ENCODE measurements at places on chromosomes 12 and 14.
A peak's percentile ranks its signal among the peaks of the same experiment; 100 is the strongest.

GRCh38 chr14:36450550-36450949 lies 69.5 kb downstream of the NKX2-1 start:
- no peak for DNase-seq

GRCh38 chr12:10142976-10143589 lies 13.1 kb upstream of the CLEC7A start:
- no peak for DNase-seq

DNA sequence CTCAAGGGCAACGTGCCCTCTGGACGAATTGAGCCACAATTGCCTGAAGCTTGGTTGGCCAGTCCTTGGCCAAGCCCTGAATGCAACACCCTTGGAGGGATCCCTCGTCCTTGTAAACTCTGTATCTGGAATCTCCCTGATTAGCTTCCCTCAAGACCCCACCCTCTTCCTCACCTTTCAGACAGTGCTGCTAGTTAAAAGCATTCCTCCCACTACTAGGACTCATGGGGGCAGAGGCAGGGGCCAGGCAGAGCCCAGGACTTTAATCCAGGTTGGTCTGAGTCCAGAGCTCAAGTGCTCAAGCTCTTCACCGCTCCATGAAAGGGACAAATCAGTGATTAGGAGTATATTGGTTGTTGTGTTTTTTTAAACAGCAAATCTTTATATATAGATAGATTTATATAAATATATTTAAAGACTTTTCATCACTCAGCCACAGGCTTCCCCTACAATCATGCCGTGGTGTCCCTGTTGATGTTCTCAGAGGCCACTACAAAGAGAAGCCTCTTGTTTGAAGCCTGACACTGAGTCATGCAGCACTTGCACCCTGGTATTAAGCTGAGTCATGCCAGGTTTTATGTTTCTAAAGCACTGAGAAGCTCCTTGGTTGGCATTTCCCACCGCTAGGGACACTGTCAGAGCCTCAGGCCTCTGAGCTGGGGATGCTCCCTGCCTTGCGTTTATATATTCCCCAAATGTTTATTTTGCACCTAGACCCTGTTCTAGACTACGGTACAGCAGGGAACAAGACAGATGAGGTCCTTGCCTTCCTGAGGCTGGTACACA lies 53.8 kb upstream of the GSC start:
- DNase-seq: no peak

GRCh38 chr14:75401361-75401760 lies 26.5 kb upstream of the JDP2 start:
- DNase-seq: no peak

DNA sequence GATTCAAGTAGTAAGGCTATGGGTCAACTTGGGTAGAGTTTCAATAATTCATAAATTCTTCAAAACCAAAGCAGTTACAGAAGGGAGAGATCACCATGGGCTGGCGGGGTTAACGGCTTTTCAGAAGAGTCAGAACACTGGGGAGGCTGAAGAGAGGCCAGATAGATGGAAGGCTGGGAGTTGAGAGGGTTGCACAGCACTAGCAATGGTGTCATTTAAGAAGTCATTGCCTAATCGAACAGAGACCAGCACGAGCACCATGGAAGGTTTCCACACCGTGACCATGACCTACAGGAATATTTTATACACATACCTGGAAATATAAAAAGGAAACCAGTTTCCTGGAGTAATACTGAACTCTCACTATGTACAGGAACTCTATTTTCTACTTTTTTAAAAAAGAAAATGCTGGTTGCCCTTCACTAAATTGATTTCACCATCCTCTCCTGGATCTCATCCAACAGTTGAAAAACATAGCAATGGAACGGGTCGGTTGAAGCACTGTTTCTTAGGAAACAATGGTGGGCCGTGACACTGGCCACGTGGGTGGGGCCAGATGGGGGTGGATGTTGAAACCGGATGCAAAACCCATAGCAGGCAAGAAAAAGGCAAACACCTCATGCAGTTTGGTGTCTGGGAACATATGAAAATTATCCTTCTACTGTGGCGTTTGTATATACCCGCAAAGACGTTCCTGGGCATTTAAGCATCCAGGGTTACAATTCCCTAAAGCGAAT lies 38.0 kb upstream of the RIN3 start:
- no peak for DNase-seq

DNA sequence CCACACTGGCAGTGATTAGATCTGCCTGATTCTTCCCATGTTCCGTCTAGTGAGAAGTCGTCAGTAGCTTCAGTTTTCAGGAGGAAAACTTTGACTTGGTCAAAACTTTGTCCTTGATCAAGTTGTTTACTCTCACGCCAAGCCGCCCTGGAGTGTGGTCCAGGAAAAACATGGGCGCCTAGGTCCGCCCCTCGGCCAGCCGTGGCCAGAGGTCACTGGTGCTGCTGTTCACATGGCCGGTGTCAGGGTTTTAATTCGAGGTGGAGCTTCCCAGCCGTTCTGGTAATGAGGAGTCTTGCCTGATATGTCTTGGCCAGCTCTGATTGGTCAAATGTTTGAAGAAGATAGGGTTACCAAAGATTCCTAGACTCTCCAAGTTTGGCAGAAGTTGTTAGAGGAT lies 71.5 kb downstream of the PPP2R5C start:
- DNase-seq: no peak

DNA sequence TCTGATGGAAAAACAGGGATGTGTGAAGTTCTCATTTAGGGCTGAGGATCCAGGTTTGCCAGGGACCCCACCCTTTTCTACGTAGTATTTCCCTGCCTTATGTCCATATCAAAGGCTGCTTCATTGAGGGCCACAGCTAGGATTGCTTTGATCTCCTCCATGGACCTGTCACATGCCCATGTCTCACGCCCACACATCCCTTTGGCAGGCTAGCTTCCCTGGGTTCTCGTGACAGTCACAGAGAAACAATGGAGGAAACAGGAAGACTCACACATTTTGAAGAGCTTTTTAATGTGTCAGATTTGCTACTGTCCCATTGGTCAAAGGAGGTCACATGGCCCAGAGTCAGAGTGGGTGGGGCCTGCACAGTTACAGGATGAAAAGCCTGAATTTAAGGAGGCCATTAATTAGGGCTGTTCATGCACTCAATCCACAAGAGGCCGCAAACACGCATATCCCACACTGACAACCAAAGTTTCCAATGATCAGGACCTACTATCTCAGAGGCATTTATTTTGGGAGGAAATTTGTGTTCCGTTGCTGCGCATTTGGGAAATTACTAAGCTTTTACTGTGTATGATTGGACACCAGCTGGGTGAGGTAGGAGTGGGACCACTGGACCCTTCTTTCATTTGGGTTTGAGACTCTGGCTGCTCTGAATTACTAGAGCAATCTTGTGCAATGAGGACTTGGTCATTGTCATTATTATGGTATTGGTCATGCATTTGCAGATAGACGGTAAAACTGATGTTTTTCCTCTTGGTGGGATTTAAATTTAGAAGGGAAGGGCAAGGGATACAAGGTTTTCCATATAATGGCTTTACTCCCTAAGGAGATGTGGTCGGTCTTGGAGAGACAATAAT lies 266.2 kb downstream of the KTN1 start:
- no peak for DNase-seq

- peak; percentile 80 for DNase-seq
Measured at GRCh38 chr12:14803011-14803829, at the start of the genes C12orf60 and WBP11. TSS of gene C12orf60 (plus strand) at chr12:14803670. CDS start at chr12:14822936, 19,266 bp downstream. TSS of gene WBP11 (minus strand) at chr12:14803478. CDS start at chr12:14801383, 2,095 bp downstream.

GRCh38 chr12:6550294-6551062 lies 5.4 kb downstream of the IFFO1 start:
- DNase-seq: no peak

DNA sequence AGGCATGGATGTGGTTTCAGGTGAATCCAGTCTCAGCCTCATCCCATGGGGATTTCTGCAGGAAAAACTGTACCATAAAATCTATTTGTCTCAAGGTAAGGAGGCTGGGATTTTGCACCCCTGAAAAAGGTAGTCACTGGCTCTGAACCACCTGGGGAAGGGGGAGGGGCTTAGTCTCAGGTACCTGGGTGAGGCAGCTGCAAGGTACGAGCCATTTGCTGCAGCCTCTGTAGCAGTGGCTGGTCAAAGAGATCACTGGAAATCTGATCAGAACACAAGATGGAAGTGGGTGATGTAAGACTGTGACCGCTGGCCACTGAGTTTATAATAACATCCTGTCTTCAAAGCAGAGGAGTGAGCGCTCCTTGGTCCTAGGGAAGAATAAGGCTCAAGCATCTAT lies 209.9 kb upstream of the NOS1 start:
- no peak for DNase-seq

DNA sequence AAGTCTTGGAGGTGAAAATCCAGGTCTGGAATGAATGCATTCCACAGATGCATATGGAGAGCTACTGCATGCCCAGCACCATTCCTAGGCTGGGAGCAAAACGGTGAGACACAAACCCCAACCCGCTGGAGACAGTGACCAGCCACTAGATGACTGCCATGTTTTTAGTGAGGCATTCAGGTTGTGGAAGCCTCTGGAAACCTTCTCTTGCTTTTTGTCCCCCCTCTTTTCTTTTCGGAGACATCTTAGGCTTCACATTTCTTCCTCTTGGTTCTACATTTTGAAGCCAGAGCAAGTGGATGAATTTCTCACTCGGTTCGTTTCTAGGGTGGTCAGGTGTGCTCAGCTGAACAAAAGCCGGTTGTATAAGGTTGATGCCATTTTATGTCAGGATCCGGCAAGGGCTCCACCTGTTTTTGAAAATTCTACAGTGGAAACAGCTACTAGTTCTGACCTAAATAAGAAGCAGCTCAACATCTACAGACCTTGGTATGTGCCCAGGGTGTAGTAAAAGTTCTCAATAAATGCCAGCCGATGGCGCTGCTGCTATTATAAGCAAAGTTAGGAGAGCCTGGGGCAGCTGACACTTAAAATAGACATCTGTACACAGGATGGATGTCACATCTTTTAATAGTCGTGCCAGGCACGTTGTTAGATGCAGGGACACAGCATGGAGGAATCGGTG lies 1.8 kb upstream of the ZNF839 start:
- DNase-seq: no peak

GRCh38 chr12:68899251-68899771 lies 33.7 kb downstream of the CPM start:
- DNase-seq: no peak

GRCh38 chr14:63926641-63927040 lies 73.8 kb downstream of the SYNE2 start:
- DNase-seq: no peak

DNA sequence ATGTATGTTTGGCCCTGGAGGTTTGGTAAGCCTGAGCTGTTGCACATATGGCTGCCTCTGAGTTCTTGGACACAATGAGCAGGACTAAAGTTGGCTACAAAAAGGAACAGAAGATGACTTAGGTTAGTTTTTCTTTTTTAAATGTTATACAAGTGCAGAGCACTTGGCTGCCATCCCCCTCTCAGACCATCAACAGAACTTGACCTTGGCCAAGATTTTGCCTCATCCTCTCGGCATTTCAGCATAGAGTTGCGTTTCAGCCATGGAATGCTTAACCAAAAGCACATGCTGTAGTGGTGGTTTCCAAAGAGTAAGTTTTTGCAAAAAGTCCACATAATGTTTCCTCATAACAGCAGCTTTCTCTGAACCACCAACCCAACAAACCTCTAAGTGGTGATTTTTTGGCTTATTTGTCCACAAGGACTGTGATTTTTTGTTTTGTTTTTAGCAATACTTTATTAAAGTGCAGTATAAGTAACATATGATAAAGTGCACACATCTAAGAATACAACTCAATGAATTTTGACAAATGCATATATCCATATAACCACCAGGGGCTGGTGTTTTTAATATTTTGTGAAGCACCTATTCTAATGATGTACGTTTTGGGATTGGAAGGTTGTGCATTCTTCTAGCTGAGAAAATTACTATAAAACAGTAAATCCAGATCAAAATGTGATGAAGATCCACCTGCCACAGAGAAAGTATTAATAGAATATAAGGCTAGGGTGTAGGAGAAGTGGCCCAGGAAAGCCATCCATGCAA lies 12.1 kb upstream of the GALNT16 start:
- DNase-seq: no peak

- DNase-seq: no peak
Measured at GRCh38 chr14:53375599-53375998, 222.5 kb upstream of the DDHD1 start.

DNA sequence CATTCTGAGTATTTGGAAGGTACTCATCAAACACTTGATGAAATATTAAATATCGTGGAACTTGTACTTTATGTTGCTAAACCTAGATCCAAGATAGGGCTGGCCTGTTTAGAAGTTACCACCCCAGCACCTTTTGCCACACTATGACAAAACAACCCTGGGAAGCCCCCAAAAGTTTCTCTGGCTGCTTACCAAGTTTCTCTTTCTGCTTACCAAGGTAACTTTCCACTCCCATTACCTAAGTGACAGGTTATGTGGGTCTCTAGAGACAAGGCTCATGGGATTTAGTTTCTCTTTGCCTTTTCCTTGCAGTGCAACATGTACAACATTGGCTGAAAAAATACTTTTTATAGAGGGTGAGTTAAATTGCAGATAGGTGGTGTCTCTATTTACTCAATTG lies 28.9 kb upstream of the PPM1A start:
- peak; percentile 37 for DNase-seq

DNA sequence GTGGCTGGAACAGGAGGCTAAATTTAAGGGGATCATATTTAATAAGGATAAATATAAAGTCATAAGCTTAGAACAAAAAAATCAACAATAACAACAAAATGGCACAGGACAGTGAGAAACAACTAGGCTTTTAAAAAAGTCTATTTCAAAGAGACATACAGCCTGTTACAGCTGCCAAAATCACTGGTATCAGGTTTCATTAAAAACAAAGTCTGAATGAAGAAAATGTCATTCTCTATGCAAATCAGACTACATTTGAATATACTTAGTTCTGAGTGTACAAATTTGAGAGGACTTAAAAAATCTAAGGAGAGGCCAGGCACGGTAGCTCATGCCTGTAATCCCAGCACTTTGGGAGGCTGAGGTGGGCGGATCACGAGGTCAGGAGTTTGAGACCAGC lies 44.0 kb downstream of the TFCP2 start:
- DNase-seq: no peak

DNA sequence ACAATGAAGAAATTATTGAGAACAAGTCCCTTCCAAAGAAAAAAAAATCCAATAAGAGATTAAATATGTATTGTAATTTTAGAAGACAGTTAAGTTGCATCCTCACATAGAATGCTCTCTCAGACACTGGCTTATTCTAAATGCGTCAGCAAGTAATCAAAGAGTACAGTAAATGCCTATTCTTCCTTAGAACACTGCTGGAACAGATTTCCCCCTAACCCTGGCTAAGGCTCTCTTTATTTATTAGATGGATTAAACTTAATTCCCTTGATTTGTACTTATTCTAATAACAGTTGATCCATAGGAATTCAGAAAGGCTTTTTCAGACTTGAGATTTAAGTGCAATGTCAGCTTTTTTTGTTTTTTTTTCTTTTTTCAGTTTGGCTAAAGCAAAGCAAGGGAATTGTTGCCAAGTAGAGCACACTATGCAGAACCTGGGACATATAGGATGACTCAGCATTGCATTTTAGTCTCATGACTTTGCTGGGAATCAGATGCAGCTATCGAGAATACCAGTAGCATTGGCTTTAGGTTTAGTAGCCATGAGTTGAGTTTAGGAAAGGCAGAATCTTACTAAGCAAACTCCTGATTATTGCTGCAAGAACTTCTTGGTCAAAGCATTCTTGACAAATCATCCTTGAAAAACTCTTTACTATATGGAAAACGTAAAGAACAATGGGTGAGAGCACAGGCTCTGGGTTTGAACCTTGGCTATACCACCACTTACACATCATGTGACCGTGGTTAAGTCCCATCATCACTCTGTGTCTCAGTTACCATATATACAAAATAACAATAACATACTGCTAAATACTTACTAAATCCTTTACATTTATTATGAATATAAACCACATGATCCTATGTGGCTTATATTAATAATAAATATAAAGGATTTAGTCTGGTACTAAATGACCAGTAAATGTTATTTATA lies 26.7 kb downstream of the MED21 start:
- DNase-seq: no peak

GRCh38 chr14:64253672-64254071 lies 40.5 kb downstream of the ESR2 start:
- no peak for DNase-seq
